Anterior cingulate cortex (tissue), 58 donors: ENCODE measurements at places on chromosomes 1 and 21.

DNA sequence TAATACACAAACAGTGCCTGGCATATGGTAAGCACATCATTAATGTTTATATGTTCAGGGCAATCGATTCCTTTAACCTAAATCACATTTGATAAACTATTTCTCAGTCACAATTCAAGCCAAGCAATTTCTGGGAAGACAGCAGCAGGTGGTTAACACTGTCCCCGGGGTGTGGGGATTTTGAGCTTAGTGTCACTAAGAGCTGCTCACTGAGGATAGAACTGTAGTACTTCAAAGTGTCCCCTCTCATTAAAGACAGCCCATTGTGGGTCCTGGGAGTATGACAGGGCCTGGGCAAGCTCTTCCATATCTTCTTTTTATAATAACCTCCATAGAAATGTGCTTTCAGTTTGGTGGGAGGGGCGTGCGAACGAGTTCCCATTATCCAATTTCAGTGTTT lies 8.4 kb upstream of the GALNT2 start:
- DNase-seq = no peak

GRCh38 chr1:65167586-65168242 lies 19.7 kb downstream of the AK4 start:
- DNase-seq = no peak

- no peak for DNase-seq
Measured at GRCh38 chr1:247347477-247348222, 16.0 kb upstream of the ZNF496 start.

- DNase-seq = no peak
Measured at GRCh38 chr1:228010921-228011320, 4.1 kb downstream of the WNT3A start.

DNA sequence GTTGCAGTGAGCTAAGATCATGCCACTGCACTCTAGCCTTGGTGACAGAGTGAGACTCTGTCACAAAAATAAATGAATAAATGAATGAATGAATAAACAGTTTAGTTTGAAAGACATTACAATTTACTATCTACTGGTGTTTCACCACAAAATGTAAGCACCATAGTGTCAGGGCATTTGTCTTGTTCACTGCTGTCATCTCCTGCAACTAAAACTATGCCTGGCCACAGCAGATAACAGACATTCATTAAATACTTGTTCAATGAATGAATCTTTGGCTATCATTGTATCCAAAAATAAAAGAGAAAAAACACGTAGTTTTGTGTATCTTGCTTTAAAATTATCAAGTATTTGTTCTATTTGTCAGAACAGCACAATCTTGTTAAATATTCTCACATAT lies 32.5 kb downstream of the SASS6 start:
- no peak for DNase-seq

DNA sequence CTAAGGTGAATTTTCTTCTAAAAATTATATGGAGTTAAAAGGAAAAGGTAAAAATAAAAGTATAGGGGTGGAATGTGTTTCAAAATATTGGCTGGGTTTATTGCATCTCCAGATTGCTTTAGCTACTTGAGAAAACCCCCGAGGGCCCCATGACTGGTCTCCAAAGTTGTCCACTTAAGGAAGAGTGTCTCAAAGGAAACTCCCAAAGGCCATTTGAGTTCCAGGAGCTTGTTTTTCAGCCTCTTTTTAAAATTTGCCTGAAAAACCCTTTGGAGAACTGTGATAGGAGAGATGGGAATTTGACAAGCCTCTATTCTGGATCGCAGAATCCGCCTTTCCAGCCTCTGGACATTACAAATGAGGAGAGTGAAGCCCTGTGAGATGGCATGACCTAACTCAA lies 225.6 kb downstream of the ZNF326 start:
- DNase-seq = no peak

- DNase-seq = no peak
Measured at GRCh38 chr1:175822580-175822979, 79.2 kb upstream of the TNR start.

DNA sequence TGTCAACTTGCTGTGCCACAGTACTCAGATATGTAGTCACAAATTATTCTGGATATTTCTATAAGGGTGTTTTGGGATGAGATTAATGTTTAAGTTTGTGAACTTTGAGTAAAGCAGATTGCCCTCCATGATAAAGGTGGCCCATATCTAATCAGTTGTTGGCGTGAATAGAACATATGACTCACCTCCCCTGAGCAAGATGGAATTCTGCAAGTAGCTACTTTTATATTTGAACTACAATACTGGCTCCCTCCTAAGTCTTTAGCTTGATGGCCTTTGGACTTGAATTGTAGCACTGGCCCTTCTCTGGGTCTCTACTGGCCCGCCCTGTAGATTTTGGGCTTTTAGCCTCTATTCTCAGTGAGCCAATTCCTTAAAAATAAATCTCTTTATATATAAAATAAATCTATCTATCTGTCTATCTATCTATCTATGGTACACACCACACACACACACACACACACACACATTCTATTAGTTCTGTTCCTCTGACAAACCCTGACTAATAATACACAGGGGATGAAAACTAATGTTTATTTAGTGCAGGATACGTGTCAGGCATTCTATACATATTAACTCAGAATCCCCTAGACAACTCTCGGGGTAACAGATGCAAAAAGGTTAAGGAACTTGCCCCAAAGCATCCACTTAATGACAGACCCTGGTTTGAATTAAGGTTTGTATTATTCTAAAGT lies 37.9 kb upstream of the PDC start:
- no peak for DNase-seq

DNA sequence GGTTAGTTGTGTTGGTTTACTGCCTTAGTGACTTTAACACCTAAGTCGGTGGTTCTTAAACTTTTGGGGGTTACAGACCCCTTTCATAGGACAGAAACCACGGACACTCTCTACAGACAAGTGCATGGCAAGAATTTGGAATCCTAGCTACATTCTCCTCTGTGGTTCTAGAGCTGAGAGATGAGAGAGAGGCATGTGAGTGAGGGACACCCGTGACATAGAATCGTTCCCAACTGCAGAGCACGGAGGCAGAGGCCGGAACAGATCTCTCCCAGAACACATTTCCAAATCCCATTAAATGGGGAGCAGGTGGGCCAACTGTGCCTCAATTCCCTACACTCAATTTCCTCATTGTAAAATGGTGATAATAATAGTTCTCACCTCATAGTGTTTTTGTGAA lies 60.7 kb downstream of the DAB1 start:
- no peak for DNase-seq

DNA sequence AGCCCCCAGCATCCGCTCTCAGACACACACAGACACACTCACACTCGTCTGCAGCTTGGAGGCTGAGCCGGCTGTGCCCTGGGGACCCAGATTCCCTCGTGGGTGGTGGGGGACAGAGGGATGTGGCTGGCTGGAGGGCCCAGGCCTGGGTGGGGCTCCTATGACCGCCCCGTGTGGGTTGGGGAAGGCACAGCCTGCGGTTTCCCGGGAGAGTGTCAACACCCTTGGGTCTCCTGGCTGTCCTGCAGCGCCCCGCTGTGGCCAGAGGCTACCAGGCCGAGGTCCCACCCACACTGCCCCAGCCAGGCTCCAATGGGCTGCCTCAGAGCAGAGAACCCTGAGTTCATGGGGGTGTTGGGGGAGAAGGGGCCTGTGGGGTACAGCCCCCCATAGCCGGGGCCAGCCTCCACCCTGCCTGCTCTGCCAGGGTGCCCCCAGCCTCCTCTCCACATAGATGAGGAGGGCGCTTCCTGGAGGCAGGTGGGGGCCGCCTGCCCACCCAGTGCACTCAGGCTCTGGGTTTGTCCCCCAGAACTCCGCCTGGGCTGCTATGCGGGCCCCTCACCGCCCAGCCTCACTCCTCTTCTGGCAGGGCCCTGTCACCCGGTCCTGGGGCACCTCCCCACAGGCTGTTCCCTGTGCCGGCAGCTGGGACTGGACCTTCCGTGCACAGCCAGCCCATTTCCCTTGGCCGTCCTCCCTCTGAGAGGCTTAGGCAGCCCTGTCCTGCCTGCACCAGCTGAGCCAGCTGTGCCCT lies at the start of gene TTC34:
Gene TTC34 (minus strand): TSS at position 159 of the 757 bp plus-strand sequence. CDS start 866 bp downstream, outside the sequence.
- DNase-seq = no peak

DNA sequence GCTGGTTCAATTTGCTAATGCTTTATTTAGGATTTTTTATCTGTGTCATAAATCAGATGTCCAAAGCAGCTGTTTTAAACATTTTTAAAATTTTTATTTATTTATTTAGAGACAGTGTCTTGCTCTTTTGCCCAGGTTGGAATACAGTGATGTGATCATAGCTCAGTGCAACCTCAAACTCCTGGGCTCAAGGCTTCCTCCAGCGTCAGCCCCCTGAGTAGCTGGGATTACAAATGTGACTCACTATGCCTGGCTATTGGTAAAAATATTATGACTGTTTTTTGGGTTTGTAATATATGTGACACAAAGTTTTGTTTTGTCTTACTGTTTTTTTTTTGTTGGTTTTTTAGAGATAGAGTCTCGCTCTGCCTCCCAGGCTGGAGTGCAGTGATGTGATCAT lies 11.8 kb downstream of the ZBED6 start:
- no peak for DNase-seq

DNA sequence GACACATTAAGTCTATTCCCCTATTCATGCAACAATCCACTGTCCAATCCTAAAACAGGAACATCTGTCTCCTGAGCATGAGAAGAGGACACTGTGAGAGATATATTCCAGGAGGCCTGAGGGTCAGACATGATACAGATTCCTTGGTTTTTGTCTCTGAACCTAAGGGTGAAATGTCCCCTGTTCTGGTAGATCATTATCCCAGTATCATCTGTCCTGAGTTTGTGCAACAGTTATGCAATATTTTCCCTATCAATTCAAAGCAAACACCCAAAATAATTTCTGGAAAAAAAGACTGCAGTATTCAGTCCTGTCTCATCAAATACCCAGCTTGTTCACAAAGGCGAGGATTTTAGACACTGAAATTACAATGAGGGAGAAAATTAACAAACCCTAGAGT lies 61.4 kb downstream of the PRKAB2 start:
- no peak for DNase-seq

DNA sequence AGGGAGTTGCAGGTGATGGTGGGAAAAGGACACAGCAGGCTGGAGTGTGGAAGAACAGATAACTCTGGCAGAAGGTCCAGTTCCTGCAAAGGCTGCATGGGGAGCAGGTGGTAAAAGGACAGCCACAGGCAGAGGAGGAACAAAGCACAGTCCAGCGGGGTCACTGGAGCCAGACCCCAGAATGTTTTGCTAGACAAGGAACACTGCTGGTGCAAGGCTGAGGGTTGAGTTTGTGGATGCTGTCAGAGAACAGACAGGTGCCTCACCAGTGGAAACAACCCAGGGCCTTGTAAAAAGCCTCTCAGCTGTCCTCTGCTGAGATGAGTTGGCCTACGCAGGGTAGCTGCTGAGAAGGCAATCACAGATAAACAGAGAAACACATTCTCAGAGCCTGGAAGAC lies 101.7 kb downstream of the SSBP3 start:
- no peak for DNase-seq

- no peak for DNase-seq
Measured at GRCh38 chr1:199295107-199295506, 656.3 kb downstream of the PTPRC start.

GRCh38 chr1:29849038-29849750 lies 612.9 kb downstream of the PTPRU start:
- DNase-seq = no peak

DNA sequence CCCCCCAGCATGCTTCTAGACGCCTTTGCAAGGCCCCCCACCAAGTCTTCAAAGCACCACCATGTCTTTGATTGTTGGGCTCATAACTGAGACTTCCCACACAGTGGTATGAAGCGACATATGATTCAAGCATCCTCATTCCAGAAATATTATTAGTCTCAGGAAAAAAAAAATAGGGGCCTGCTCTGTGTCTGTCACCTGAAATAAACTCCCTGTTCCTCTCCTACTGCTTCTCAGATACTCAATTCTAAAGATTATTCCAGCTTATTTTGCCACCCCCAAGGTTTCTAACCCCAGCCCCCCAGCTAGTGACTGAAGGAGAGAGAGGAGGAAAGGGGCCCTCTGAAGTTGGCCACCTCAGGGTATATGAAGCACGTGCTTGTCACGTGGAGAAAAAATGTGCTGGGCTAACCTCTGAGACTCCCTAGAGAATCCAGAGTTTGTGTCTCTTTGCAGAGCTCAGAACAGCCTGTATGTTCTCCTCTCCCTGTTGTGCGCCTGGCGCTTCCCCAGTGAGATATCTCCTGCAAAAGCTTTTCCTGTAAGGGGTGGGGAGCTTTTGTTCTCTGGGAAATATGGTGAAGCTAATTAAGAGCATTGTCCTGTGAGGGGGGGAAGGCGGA lies 35.9 kb upstream of the RASAL2 start:
- no peak for DNase-seq

GRCh38 chr1:109691759-109692158 lies 4.1 kb downstream of the GSTM1 start:
- DNase-seq = no peak

GRCh38 chr1:203584035-203584434 lies 42.6 kb upstream of the ATP2B4 start:
- no peak for DNase-seq

GRCh38 chr1:107229711-107230110 lies 88.9 kb downstream of the NTNG1 start:
- DNase-seq = no peak
